ENCODE measurements at places on chromosomes 5 and 9.

GRCh38 chr9:69044240-69045219, 9.0 kb downstream of the FXN start:
- DNase-seq: no peak

GRCh38 chr9:109597496-109597895, 99.4 kb upstream of the PTPN3 start:
- no peak for DNase-seq

DNA sequence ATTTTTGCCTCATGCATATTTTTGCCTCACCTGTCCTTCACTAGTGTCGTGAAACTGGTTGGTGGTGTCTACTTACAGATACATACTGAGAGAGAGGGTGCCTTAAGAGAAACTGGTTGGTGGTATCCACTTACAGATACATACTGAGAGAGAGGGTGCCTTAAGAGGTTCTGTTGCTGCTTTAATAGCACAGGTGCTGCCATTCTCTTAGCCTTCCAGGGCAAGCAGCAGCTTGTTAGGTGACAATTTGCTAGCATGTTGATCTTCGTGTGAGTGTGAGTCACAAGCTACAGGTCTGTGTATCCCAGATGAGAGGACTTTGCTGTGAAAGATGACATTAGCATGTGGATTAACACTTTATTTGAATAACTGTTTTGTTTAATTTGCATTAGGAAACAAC, 1.4 kb downstream of the PTTG1 start:
- no peak for DNase-seq

GRCh38 chr5:179114756-179115155, 54.6 kb downstream of the ZNF354C start:
- no peak for DNase-seq

DNA sequence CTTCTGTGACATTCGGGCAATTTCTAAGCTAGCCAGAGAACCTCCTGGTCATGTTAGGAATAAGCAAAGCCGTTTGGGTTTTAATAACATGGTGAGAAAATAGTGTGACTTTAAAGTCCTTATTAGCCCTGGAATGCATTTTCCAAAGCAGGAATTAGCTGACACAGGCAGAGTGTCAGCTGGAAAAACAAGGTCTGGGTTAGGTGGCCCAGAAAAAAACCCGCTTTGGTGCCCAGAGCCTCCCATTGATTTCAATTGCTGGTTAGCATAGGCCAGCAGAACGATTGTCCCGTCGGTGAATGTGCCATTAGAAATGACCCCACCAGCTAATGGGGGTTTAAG, 62.1 kb upstream of the CPEB4 start:
- peak; percentile 28 for DNase-seq

DNA sequence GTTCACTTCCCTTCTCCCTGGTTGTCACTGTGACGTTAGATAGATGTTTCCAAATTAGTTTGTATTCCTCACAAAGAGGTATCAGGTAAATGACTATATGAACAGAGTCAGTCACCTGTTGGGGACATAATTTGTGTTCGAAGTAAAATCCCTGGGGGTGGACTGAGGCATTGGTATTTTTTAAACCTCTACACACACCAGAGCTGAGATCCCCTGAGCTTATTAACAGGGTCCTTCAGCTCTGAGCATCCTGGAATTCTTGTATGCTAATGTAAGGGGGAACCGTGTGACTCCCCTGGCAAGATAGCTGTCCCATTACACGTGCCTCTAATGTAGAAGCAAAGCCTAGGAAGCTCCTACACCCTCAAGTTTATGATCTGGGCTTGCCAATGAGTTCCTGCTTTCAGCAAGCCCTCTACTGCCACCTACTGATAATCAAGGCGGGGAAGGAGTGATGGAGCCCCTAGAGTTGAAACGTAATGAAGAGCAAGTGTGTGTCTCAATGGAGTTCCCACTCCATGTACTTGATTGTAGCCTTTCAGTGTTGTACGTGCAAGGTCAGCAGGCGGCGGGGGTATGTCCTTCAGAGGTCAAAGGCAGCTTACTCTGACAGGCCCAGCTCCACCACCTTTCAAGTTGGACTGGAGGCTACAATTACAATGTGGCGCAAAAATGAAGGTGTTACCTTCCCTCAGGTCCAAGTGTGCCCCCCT, 14.4 kb downstream of the PRKACG start:
- DNase-seq: peak; percentile 76

GRCh38 chr9:3751125-3751758, 225.4 kb upstream of the RFX3 start:
- no peak for DNase-seq

DNA sequence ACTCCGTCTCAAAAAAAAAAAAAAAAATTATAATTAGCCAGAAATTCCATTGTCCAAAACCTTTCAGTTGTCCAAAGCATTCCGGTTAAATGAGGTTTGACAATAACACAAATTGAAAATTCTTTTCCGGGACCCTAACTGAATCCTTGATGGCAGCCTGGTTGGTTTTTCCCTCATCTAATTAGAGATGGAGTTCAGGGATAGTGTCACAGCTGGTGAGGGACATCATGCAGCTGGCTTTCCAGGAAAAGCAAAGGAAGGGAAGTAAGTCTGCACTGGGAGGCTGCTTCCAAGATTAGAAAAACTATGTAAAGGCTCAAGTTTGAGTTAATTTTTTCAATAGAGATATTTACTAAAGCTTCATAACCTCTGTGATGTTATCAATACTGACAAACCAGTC, 195.4 kb downstream of the ADAMTS12 start:
- DNase-seq: no peak
